Activated CD4-positive, alpha-beta T cell treated with anti-CD3 and anti-CD28 coated beads for 1 hour (primary cell): ENCODE measurements at places on chromosomes 16 and 17.

GRCh38 chr17:76623271-76624146 lies 20.0 kb downstream of the ST6GALNAC1 start:
- peak; percentile 63 for DNase-seq

GRCh38 chr16:66502020-66502913 lies 47.7 kb downstream of the TK2 start:
- no peak for DNase-seq

GRCh38 chr16:89170346-89171215 lies 967 bp upstream of the CDH15 start:
- no peak for DNase-seq

DNA sequence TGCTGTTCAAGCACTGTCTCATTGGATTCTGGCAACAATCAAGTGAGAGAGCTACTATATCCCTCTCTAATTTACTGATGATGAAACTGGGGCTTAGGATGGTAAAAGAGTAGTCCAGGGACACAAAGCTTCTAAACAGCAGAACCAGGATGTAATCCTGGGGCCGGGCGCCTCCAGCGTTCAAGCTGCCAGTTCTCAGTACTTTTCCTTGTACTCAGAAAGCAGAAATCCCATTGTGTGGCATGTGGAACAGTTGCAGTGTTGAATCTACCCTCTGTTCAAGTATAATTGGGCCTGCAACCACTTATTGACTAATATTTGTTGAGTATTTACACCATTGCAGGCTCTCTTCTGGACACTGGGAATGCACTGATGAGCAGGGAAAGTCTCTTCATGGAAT lies 14.5 kb upstream of the CDH13 start:
- DNase-seq: no peak

- no peak for DNase-seq
Observed at GRCh38 chr16:67312719-67313118, 13.8 kb downstream of the KCTD19 start.

DNA sequence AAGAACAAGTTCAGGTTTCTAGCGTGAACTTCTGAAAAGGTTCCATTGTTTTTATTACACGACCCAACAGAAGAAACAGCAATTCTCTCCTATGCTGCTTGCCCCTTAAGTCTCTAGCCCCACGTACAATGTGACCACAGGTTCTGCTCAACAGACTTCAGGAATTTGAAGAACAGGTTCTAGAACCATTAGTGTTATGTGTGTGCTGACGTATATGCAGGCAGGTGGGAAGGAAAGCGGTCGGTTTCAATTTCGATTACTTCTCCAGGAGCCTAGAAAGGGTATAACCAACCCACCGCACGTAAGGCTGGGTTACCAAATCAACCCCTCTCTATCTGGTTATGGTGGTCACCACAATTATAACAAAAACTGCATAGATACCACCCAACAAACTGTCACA lies 39.4 kb downstream of the XPO6 start:
- no peak for DNase-seq

DNA sequence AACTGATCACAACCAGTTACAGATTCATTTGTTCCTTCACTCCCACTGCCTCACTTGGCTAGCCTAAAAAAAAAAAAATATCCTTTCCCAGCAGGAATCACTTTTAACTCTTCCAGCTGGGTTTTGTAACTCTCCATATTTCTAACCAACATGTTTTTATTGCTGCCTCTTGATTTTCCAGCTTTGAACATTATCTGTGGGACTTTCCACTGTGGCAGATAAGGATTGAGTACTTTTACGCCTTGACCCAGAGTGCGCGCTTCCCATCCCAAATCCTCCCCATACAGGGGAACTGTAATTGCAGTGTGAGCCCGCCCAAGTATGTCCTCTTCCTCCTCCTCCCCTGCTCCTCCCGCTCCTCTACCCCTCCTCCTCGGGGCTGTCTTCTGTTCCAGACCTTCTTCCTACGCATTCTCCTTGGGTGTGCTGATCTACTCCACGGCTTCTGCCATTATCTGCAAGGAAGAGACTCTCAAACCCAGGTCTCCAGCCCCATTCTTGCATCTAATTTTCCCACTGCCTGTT lies 43.4 kb downstream of the CYB5D2 start:
- DNase-seq: no peak
